ENCODE measurements at places on chromosomes 12 and 14.
A peak's percentile ranks its signal among the peaks of the same experiment; 100 is the strongest.

GRCh38 chr12:107320033-107320928, 226.9 kb upstream of the CRY1 start:
- no peak for DNase-seq

DNA sequence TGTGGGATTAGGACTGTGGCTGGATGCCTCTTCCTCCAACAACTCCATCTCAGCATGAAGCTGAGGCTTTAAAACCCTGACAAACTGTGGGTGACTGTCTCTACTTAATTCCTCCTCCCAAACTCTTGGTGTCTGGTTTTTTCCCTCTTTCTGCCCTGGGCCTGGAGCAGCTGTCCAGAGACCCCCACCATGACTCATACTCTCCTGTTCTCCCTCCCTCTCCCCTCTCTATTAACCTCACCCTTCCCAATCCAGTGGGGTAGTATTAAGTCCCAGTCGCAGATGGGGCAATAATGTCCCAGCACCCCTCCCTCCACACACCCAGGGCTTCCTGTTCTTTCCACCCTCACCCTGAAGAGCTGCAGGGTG, 2.0 kb upstream of the DNAJC14 start:
- no peak for DNase-seq

DNA sequence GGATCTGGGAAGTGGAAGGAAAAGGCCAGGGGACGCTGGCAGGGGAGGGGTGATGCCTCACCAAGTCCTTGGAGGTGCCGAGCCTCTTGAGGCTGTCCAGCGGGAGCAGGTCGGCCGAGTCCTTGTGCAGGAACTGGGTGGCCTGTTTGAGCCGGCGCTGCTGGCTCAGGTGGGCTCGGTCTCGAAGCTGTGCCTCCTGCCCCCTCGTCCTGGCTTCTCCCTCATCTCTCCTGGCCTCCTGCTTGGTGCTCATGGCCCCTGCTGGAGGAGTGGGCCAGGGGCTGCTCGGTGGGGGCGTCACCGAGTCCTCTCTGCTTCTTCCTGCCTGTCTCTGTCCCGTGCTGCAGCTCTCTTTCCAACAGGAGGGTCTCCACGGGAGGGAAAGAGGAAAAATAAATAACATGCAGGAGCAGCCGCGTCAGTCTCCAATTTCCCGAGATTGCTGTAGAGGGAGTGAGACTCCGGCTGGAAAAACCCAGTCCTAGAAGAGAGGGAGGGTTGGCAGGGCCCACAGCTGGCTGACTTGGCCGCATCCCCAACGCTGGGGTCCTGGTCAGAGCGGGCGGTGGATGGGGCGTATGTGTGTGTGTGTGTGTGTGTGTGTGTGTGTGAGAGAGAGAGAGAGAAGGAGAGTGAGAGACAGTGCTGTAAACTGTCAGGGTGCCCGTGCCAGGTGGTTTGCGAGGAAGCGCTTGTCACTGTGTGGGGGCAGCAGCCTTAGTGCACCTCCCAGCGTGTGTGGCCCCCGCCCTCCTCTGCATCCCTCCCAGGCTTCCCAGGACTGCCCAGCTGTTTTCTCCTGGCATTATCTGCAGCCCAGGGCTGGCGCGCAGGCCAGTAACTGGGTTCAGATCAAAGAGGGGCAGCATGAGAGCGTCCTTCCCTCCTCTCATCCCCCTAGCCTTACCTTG, at the start of gene NRIP2:
Gene NRIP2 (minus strand): TSS at position 455 of the 911 bp plus-strand sequence. CDS start 52 bp downstream, at position 403.
- DNase-seq: peak; percentile 84

- DNase-seq: no peak
Measured at GRCh38 chr14:101239065-101239464, 322.2 kb upstream of the DIO3 start.

DNA sequence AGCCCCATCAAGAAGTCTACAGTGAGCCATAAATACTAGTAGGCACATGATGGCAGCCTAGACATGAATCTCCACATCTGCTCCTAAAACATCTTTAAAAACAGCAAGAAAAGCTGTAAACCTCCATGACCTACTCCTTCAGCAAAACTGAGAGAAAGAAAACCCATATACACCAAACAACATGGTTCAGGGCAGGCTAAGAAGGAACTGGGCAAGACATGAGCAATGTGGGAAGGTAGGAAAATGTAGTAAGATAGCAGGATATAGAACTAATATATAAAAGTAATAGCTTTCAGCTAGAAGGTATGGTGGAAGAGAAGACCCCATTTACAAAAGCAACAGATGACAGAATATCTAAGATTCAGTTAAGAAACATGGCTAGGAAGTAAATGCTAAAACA, 88.8 kb downstream of the RPS6KA5 start:
- no peak for DNase-seq

DNA sequence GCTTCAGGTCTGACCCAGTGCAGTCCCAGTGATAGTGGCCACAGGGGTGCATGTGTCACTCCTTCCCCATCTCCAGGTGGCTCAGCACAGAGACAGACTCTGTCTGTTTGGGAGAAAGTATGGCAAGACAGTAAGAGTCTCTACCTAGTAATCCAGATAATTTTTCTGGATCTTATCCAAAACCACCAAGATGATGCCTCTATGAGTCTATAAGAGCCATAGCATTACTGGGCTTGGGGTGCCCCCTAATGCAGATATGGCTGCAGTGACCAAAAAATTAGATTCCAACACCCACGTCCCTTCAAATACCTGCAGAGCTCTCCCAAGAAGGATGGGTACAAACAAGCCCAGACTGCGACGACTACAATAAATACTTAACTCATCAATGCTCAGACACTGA, 123.8 kb downstream of the GRIP1 start:
- DNase-seq: no peak

GRCh38 chr14:79840103-79840502, 371.2 kb downstream of the DIO2 start:
- no peak for DNase-seq

DNA sequence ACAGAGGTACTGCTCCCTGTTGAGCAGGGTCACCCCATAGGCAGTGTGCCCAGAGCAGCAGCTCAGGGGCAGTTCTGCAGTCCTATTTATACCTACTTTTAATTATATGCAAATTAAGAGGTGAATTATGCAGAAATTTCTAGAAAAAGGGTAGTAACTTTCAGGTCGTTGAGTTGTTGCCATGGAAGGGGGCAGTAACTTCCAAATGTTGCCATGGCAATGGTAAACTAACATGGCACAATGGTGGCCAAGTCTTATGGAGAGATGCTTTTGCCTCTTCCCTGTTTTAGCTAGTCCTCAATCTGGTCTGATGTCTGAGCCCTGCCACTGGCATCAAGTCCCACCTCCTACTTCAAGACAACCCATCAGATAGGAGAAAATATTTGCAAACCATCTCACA, 30.4 kb upstream of the P2RX7 start:
- no peak for DNase-seq

- DNase-seq: no peak
Measured at GRCh38 chr12:128510511-128510910, 243.5 kb downstream of the TMEM132C start.

DNA sequence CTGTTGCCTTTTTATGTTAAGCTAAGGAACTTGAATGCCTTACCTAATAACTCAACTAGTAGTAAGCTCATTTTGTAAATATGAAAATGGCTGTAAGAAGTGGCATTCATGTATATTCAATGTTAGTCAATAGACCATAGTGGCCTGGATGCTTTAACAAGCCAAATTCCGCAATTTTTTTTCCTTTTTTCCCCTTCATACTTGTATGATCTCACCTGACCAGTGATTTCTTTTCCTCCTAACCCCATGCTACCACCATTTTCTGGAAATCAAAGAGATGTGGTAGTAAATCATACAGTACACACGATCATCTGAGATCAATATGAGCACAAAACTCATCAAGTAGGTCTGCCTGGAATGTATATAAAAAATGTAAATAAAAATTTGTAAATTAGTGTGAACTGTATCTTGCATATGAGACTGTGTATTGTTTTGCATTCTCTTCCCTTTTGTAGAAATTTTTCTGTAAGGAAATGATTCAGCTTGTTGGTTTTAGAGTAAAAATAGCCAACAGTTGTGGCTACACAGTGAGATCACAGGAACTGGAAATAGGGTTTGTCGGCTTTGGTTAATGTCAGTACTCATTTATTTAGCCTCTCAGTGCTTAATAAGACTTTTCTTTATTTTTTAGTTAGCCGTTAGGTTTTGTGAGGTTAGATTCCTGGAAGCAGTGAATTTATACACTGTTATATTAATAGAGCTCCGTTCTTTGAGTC, 62.5 kb downstream of the ETNK1 start:
- DNase-seq: no peak

- DNase-seq: no peak
Measured at GRCh38 chr12:3335078-3335487, 155.9 kb upstream of the PRMT8 start.

GRCh38 chr14:75318353-75318752, 39.7 kb downstream of the FOS start:
- no peak for DNase-seq

GRCh38 chr14:79583738-79584408, 627.4 kb downstream of the DIO2 start:
- no peak for DNase-seq

DNA sequence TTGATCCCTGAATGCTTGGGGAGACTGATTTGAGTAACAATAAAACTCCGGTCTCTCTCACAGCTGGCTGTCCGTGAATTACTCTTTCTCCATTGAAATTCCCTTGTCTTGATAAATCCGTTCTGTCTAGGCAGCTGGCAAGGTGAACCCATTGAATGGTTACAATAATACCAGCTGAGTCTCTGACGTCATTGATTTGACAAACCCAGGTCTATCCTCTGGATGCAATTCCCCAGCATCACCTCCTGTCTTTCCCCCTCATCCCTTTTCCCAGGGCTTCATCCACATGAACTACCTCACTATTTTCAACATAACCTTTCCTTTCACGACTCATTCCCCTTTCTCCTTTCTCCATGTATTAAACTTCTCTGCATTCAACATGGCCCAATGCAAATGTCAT, 98.7 kb upstream of the TMEM132C start:
- DNase-seq: no peak

GRCh38 chr12:56028511-56029165, 7.8 kb downstream of the IKZF4 start:
- DNase-seq: no peak

- peak; percentile 73 for DNase-seq
Measured at GRCh38 chr12:56014205-56014604, 6.6 kb upstream of the IKZF4 start.

- no peak for DNase-seq
Measured at GRCh38 chr14:96069421-96069820, 30.3 kb downstream of the C14orf132 start.

DNA sequence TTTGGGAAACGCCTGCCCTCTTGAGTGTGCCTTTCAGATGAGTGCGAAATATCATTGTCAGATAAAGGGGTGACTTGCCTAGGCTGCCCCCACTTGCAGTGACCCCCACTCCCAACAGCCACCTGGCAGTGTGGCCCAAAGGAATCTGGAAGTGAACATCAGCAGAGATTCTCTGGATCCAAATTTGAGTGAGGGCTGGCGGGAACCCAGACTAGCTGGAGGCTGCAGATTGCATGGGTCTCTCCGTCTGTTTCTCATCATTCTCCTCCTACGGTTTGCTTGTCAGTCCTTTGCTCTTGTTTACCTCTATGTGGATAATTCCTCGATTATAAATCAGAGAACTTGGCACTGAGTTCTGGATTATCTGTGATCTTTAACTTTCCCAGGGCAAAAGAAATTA, 280.8 kb downstream of the ZFP36L1 start:
- DNase-seq: no peak

- no peak for DNase-seq
Measured at GRCh38 chr14:60865378-60866127, 115.3 kb downstream of the TRMT5 start.

DNA sequence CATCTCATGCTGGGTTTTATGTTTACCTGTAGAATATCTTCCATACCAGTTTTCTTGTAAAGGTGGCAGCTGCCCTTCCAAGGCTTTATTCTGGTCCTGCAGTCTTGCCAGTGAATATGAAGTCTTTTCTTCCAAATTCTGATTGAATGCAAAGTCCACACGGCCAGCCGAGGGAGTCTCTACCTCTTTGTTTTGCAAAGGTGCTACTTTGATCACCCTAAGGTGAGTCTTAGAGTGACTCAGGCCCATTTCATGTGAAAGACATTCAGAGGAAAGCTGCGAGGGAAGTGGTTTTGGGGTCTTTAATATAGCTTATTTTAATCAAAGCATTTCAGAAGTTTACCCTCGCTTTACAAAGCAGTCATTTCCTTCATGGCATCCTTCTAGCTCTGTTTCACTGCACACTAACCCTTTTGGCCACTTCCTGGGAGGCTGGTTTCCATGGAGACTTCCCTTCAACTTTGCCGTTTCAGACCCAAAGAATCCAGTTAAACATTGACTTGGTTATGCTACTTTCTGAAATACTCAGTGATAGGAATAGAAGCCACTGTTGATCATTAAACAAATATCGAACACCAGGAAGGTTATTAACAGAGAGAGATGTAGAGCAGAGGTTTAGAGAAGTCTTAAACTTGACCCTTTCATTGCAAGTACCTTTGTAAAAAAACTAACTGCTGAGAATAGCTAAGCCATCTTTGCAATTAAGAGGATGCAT, at the start of gene CCDC198:
Gene CCDC198 (minus strand): TSS at position 391 of the 715 bp plus-strand sequence. CDS start 142 bp downstream, at position 249.
- DNase-seq: peak; percentile 77

GRCh38 chr12:11717519-11717961, 68.1 kb downstream of the ETV6 start:
- no peak for DNase-seq

GRCh38 chr12:108129017-108129812, at the start of gene WSCD2:
Gene WSCD2 (plus strand): TSS chr12:108129288. CDS start chr12:108195833, 66,545 bp downstream.
- DNase-seq: peak; percentile 77

DNA sequence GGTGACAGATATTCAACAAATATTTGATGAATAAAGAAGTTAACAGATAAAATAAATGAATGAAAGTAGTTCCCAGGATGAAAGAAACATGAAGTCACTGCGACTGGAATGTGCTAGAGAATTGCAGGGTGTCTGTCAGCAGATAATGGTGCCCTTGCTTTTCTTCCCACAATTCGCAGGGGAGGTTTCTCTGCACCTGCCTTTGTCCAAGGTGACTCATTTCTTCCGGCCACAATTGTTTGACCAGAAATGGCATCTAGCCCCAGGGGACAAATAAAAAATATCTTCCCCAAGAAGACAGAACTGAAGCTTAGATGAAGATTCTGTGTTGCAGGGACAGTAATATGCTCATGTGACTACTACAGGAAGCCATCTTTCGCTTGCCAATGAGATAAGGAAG, 316.1 kb upstream of the TBX3 start:
- no peak for DNase-seq

DNA sequence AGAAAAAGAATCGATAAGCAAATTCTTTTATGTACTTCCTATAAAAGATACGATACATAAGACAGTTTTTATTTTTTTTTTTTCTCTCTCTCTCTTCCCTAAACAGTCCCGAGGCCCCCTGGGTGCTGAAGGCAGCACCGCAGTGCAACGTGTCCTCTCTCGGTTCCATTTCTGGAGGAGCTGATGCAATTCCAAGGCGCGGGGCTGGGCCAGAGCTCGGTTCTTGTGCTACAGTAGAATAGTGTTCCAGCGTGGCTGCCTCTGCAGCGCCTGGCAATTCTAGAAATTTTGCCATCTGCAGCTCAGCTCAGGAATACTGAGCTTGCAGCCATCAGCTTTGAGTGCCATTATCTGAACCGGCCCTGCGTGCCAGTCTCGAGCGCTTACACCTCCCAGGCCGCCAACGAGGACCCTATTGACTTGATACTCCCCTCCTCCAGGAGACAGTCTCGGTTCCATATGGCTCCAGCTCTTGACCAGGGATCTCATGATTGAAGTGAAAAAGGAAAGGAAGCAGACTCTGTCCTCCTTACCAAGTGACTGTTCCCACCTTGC, 630 bp downstream of the ALDH1L2 start:
- DNase-seq: no peak
